Posterior vena cava (tissue), 2 donors: ENCODE measurements at places on chromosomes 3 and 15. TPM values are rescaled to one million over a fixed set of nuclear protein-coding genes. Genes with fewer than 3 reads are reported as not detected.

Gene GREM1
- 825 TPM for total RNA-seq

Gene CLPX
- total RNA-seq = 28.9 TPM

Gene IL20RB
- 1.8 TPM for total RNA-seq

Gene CYP19A1
- 2.7 TPM for total RNA-seq

Gene ARHGEF26
- 24.9 TPM for total RNA-seq

Gene CYP8B1
- 0.14 TPM for total RNA-seq

- no peak for DNase-seq
Observed at GRCh38 chr3:62178739-62179600, 194.4 kb downstream of the FEZF2 start.

- peak; percentile 37 for DNase-seq
Observed at GRCh38 chr15:77851691-77852090, 219.0 kb upstream of the LINGO1 start.

DNA sequence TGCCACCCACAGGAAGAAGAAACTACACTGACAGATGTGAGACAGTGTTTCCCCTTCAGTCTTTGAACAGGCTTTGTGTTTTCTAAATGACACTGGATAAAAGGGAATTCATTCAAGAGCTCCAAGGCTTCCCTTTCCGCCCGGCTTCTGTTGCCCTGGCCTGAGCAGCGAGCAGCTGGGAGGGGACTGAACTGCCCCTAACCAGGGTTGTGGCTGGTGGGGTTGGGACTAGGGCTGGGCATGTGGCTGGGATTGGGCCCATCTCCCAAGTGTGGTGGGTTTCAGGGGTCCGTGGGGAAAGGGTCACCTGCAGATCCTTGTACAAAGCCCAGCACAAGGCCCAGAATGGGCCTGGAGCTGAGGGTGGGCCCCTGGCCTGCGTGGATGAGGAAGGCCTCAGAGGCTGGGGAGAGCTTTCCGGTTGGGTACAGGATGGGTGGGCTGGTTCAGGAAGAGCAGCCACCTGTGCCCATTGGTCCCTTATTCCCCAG is 10.4 kb downstream of the VILL start:
- DNase-seq = peak; percentile 64

DNA sequence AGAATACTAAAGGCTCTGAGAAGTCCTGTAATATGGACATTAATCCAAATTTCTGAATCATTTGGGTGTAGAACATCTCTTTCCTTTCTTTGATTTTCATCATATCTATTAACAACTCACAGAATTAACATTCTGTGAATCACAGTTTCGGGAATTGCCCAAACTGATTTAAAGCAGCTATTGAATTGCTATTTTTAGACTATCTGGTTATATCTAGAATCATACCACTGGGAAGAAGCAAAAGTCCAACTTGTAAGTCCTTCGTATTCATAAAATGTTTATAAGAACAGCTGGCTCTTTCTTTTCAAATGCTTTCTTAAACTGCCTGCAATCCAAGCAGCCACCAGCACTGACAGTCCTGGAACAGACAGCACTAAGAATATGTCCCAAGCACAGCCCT is 733.0 kb downstream of the NTRK3 start:
- DNase-seq = no peak

- DNase-seq = no peak
Observed at GRCh38 chr3:179045719-179046402, 25.7 kb downstream of the ZMAT3 start.

GRCh38 chr3:188241883-188242282 is 87.9 kb downstream of the LPP start:
- DNase-seq = no peak

DNA sequence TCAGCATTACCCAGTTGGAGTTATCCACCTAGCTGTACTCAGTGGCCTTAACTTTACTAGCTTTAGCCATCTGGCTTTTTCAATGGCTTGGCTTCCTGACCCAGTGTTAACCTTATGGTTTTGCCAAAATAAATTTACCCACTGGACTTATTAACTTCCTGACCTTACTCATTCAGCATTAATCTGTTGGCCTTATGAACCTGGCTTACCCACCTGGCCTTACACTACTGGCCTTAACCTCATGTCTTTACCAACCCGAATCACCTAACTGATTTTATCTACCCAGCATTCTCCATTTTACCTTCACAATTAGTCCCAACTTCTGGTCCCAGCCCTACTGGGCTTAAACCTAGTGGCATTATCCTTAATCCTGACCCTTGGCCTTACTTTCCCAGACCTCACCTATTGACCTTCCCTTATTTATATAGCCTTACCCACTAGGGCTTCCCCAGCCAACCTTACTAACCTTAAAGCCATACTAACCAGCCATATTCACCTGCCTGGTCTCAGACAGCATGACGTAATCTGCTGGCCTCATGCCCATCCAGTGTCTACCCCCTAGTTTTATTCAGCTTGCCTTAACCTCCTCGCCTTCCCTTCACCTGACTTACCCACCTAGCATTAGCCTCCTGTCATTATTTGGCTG is 100.0 kb downstream of the IL12A start:
- DNase-seq = no peak

GRCh38 chr3:184354754-184355153 is 6.7 kb downstream of the CLCN2 start:
- peak; percentile 64 for DNase-seq

DNA sequence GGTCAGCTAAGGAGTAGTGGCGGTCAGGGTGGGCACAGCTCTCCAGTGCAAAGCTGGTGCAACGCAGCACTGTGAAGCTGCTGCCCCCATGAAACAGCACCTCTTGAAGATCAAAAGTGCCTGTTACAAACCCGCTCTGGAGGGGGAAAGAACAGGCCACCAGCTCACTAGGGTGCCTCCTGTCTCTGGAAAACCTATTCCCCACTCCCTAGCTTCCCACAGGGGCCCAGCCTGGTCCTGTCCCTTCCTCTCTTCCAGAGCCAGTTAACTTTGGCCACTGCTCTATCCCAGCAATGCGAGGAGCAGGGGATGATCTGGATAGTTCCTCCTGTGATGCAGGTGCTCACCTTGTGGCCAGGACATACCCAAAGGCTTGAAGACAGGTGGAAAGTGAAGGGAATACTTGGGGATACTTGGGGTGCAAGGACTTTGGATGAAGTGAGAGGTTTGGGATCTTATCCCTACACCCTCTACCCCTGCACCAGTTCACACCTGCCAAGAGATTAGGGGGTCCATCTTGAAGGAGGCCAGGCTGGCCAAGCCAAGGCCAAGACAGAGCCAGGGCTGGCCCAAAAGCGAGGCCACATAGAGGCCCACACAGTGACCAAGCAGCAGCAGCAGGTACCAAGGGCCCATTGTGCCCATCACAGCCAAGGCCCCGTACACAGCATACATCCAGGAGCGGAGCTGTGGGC is 4.2 kb downstream of the HHATL start:
- DNase-seq = no peak

DNA sequence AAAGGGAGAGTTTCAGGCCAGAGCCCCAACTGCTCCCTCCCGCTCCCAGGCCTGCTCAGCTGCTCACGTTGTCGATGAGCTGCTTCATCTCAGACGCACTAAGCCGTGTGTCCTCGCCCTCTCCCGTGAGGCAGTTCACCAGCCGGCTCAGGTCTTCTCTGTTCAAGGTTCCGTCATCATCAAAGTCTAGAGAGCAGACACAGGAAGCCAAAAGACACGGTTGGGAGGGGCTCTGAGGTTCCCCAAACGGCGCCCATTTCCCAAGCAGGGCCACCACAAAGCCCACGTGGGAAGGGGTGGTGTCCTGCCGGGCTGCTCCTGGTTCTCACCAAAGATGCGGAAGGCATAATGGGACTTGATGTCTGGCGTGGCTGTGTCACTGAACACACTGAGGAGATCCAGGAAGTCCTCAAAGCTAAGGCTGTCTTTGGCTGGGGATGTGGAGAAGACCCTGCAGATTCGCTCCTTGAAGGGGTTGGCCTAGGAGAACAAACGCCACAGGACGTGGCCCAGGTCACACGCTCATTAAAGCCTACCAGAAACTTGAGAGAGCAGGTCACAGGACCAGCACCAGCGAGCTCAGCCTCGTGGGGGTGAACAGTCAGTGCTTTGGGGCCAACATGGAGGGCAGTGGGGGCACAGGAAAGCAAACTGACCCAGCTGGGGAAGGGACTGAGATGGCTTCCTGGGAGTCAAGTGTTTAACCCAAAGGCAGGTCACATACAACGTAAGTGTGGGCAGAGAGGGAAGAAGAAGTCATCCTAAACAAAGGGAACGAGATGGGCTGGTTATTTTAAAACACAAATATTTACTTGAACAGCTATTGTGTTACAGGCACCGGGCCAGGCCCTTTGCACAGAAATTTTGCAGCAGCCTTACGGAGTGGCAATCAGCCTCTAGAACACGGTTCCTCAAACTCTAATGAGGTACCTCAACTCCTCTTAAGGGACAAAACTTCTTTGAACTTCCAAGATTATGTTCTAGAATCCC is 2.4 kb downstream of the CIB1 start:
- DNase-seq = no peak

DNA sequence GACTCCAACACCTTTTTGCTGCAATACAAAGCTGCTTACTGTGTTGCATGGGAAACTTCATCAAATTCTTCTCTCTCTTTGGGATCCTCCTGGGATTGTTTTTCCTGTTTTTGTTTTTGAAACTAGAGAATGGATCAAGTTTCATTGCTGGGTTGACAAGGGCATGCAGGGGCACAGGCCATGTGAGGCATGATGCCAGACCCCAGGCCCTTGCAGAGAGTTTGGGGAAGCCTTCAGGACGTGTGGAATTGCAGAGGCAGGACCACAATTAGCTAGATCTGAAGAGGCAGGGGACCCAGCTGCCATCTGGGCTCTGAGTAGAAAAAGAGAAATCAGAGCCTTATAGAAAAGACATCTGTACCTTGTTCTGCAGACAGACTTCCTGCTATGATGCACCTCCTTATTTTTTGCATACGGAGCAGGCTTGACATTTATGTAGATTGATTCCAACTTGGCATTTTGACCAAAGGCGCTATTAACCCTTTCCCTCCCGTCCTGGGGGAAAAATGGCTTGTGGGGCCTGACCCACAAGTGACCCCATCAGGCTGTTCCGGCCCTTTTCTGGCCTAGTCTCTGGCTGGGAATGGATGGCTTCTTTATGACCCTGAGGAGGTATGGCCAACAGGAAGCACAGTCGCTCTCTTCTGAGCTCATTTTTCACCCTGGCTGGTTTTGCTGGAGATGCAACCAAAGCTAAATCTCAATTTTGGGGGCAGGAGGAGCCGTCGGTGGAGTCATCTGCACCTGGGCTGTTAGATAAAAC is 44.3 kb upstream of the CHRNB4 start:
- DNase-seq = no peak

DNA sequence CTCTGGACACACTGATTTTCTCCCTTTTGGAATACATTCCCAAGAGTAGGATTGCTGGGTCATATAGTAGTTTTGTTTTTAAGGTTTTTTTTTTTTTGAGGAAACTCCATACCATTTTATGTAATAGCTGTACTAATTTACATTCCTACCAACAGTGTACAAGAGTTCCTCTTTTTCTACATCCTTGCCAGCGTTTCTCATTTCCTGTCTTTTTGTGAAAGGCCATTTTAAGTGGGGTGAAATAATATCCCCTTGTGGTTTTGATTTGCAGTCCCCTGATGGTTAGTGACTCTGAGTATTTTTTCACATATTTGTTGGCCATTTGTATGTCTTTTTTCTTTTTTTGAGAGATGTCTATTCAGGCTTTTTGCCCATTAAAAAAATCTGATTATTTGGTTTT is 1205.5 kb downstream of the ROBO1 start:
- DNase-seq = no peak

DNA sequence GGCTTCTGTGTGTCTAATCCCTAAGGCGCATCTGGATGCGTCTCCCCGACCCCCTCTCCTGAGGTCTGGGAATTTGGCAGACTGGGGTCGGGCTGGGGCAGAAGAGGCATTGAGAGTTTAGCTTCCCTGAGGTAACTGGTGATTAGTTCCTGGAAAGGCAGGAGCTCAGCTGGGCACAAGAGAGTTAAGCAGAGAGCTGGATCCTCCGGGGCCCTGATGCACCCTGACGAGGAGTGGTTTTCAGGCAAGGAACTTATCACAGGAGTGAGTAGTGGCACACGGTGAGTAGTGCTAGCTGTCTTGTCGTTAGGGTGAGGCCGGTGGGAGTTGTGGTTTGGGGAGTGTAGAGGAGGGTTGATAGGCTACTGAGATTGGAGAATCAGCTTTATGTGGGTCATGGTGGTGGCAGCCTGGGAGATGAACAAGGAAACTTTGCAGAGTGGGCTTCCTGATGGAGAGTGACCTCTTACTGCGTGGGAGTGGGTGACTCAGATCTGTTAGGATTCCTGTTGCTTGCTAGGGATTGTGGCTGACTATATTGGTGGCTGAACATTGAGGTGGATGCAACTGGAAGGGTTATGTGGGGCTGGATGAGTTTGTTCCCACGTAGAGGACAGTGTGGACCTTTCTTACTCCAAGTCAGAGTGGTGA is 897 bp downstream of the RAD54L2 start:
- no peak for DNase-seq
